ENCODE measurements at places on chromosomes 4 and X.

DNA sequence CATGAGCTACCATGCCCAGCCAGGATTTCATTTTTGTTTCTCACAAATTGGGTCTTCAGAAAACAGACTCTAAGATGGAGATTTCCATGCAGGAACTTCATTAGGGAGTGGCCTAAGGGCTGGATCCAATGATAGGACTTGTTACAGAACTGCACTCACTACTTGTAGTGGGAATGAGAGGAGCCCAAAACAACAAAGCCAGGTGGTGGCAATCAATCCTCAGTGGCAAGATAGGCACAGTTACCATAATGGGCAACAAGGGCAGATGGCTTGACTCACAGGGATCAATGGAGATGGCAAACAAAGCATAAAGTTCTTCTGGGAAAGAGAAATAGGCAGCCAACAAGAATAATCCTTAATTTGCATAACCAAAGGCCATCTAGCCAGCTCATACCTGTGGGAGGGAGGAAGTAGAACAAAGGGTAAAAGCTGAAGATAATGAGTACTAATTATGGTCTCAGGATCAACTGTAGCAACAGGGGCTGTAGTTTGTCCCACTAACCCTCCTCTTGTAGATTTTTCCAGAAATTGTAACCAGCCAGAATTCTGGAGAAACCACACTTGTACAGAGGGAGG lies 72.8 kb upstream of the MAPK10 start:
- DNase-seq: no peak

- DNase-seq: no peak
Observed at GRCh38 chr4:122346036-122346435, 32.8 kb upstream of the ADAD1 start.

- DNase-seq: peak; percentile 45
Observed at GRCh38 chr4:3470244-3471097, 7.4 kb downstream of the DOK7 start.

DNA sequence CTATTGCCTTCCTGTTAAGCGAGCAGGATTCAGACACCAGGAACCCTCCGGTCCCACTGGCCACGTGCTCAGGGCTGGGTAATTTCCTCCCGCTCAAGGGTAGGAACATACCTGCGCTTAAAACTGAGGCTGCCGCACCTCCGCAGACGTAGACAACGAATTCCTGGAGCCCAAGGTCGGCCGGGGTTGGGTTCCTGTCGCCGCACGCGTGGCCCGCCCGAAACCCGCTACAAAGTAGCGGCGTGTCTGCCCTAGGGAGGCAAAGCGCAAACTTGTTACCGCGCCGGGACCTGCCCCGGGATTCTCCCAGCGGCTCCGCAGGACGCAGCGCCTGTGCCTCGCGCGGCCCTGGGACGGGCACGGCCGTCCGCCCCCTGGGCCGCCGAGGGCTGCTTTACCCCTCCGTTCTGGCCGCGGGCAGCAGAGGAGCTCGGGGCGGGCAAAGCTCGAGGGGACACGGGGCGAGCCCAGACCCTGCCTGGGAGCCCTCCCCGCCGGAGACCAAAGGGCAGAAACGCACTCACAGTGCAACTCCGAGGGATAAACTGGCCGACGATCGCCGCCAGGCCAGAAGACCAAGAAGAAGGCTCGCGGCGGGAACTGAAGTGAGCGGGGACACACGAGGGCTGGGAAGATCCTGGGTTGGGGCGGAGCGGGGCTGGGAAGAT lies at the start of gene ERVMER34-1:
ERVMER34-1 (minus strand) TSS at position 607 of the 668 bp plus-strand sequence. CDS start 5,905 bp downstream, outside the sequence.
- no peak for DNase-seq

DNA sequence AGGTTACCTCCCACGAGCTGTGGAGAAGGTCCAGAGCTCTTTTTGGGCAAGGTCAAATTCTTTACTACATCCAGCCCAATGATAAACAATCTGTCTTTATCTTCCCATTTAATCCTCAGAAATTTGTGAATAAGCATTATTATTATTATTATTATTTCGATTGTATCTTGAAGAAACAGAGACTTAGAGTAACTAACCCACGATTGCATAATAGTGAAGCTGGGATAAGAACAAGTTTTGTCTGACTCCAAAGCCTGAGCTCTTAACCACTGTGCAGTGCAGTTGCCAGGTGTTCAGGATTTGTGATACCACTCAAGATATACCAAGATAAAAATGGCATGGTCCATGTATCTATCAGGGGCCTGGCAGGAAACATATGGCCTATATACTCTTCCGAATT lies 166.5 kb upstream of the LDB2 start:
- no peak for DNase-seq

DNA sequence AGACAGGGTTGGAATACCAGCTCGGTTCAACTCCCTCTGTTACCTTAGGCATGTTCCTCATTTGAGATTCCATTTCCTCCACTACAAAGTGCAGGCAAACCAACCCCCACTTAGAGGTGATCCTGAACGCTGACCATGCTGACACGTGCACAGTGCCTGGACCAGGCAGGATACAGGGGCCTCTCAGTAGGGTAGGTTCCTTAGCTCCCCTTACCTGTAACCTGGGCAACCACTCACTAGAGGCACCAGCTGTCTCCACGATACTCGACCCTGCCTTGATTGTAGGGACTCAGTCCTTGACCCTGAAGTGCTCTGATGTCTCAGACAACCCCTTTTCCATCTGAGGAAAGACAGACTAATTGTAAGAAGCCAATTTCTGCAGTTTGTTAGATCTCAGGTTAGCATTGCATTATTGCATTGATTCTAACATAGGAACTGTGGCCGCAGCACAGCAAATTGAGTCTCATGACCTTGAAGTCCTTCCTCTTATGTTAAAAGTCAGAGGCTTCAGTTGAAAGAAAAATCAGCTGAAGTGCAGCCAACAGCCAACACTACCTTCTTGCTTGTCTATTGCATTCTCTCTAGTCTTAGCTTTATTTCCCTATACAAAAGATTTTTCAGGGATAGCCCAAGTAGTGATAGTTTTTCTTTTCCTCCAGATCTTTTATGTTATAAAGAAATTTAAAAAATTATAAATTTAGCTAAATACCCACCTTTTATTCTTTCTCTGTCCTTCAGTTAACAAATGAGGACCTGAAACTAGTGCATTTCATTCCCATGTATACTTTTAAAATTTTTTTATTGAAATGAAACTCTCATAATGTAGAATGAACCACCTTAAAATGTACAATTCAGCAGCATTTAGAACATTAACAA lies 11.2 kb upstream of the C1QTNF7 start:
- no peak for DNase-seq

GRCh38 chrX:95728446-95728845 lies 956.2 kb upstream of the DIAPH2 start:
- DNase-seq: no peak

- no peak for DNase-seq
Observed at GRCh38 chr4:98706200-98706813, 47.9 kb upstream of the TSPAN5 start.
